ENCODE measurements at places on chromosomes 6 and 20. TPM values are rescaled to one million over a fixed set of nuclear protein-coding genes. Genes with fewer than 3 reads are reported as not detected.

DNA sequence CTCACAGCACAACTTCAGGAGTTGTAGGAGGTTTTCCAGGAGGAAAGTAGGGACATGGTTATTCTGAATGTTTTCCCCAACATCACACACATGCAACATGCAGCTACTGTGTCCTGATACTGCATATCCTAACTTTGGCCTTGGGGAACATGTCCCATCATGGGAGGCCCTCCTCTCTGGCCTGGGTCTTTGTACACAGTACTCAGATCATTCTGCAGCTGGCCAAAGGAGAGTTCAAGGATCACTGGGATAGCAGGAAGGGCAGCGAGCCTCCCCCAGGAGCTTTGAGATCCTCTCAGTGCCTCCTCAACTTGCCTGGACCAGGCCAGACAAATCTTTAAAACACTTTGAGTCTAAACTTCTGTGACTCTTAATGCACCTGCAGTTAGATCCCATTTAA lies 12.9 kb downstream of the CASS4 start:
- no peak for DNase-seq

- peak; percentile 25 for DNase-seq
Measured at GRCh38 chr6:143575440-143575839, 63.9 kb upstream of the FUCA2 start.

The PI3 gene
- total RNA-seq: not detected

The CDH4 gene
- 21.0 TPM for total RNA-seq

DNA sequence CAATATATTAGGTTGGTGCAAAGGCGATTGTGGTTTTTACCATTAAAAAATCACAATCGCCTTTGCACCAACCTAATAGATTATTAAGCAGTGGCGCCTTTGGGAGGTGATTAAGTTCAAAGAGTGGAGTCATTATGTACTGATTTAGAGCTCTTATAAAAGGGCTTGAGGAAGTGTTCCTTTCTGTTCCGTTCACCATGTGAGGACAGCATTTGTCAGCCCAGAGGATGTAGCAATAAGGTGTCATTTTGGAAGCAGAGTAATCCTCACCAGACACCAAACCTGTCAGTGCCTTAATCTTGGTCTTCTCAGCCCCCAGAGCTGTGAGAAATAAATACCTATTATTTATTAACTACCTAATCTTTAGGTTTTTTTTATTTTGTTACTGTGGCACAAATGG lies 542.1 kb upstream of the MAN1A1 start:
- DNase-seq: no peak

DNA sequence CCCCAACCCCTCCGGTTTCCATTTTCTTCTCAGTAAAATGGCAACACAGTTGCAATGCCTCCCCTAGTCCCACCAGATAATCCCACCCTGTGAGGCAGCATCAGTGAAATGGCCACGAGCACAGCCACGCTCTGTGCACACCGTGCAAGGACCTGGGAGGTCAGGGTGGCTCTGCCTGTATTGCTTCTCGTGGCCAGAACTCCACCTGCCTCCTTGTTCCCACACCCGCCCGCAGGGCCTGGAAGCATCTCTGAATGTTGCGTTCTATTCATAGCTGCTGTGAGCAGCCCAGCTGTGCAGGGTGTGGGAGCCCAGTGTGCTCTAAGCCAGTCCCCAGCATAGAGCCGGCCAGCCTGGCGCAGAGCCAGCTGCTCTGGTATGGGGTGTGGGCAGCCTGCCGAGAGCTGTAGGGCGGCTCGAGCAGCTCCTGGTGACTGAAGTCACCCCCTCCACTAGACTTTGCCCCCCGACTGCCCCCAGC lies 161.1 kb downstream of the DLL1 start:
- DNase-seq: no peak

The LY6G6D gene
- total RNA-seq: not detected

The KCNS1 gene
- total RNA-seq: 8.1 TPM

DNA sequence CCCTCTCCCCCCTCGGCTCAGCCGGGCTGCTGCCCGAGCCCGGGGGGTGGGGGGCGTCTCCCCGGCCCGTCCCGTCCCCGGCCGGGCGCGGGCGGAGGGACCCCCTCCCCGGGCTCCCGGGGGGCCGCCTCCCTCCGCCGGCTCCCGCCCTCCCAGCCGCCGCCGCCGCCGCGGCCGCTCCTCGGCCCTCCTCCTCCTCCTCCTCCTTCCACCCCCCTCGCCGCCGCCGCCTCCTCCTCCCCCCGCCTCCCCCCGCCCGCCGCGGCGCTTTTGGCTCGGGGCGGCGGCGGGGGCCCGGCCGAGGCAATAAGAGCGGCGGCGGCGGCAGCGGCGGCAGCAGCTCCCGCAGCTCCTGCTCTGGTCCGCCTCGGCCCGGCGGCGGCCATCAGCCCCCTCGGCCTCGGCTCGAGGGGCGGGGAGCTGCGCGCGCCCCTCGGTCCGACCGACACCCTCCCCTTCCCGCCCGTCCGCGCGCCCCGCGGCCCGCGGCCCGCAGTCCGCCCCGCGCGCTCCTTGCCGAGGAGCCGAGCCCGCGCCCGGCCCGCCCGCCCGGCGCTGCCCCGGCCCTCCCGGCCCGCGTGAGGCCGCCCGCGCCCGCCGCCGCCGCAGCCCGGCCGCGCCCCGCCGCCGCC lies 38.7 kb downstream of the GNAS start:
- DNase-seq: no peak

The LRFN2 gene
- total RNA-seq: not detected

- DNase-seq: no peak
Measured at GRCh38 chr20:57386762-57387161, 4.4 kb upstream of the RBM38 start.

DNA sequence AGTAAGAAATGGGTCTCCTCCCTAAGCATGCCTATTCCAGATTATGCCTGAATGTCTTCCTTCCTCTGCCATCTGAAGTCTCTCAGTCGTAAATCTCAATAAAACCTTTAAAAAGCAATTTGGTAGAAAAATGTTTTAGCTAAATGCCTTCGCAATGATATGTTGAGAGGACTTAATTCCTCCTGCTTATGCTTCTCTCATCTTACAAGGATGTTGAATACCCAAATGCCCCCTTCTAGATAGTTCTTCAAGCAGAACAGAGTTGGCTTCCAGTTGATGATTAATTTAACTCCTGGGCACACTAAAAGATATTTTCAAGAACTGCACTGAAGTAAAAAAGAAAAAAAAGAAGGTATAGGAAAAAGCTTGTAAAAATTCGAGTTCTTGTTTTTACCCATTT lies 275.0 kb upstream of the SPTLC3 start:
- peak; percentile 25 for DNase-seq

The ULBP3 gene
- 8.2 TPM for total RNA-seq

DNA sequence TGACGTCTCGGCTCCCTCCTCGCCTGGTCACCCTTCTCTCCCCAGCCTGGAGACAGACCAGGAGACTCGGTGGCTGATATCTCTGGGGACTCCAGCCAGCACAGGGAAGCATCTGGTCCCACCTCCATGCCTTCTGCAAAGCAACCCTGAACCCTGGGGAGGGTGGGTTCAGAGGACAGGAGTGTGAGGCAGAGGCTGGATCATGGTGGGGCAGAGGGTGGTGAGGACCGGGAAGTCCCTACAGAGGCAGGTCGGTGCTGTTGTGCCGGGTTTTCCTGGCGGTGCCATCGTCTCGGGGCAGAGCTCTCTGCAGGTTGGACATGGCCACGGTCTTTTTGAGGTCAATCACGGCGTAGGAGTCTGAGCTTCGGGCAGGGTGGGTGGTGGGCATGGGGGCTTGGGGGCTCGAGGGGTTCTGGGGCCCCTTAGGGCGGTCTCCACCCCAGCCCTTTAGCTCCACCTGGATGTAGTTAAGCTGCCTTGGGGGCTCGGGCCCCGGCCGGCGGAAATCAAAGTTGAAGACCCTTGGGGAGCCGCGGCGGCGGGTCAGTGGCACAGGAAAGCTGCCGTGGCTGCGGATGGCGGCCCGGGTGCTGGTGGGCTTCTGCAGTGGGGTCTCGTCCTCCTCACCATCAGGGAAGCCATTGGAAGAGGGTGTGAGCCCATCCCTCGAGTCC lies 9.2 kb downstream of the FRS3 start:
- DNase-seq: no peak

DNA sequence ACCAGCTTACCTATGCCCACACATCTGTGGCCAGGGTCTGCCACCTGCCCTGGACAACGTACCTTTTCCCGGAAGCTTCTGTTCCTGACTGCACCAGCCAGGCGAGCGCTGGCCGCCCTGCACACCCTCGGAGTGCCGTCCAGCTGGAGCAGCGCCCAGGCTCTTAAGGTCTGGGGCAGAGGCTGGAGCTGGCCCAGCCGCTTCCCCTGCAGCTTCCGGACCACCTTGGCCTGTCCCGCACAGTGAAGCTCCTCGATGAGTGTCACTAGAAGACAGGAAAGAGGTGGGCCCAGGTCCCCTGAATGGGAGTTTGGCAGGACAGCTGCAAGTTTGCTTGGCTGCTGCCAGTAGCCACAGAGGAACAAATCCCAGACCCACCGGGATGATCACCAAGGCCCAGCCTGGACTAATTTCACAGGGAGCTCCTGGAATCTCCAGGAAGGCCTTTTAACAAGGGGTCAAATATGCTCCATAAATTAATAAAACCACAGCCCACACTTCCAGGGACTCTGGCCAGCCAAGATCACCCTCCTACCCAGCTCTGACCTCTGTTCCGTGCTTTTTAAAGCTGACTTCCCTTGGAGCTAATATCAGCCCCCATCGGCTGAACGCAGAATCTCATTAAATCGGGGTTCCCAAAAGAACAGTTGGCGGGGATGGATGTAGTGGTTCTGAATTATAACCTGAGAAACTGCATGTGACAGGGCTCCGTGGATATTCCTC lies 82.3 kb downstream of the PTPN1 start:
- no peak for DNase-seq

GRCh38 chr20:60362531-60362930 lies 404.3 kb downstream of the CDH26 start:
- no peak for DNase-seq

GRCh38 chr20:13941031-13941430 lies 49.4 kb downstream of the SEL1L2 start:
- no peak for DNase-seq

- no peak for DNase-seq
Measured at GRCh38 chr6:140388192-140388802, 1013.8 kb upstream of the CITED2 start.

DNA sequence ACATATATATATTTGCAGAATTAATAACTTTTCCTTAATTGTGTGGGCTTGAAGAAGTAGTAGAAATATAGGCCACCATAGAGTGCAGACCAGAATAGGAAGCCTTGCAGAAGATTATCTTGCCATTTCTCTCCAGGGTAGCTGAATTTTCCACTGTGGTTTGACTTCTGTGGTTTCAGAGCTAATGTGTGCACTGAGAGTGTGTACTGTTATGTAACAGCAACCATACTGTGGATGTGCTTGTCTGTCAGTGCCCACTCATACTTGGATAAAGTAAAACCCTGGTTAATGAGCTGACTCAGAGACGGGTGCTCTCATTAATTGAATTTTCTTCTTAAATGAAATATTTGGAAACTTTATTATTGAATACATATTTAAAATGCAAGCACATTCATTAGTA lies 57.2 kb downstream of the CEP43 start:
- peak; percentile 12 for DNase-seq

The OTOR gene
- total RNA-seq: not detected

- DNase-seq: no peak
Measured at GRCh38 chr6:82216549-82216948, 31.0 kb downstream of the IBTK start.

- DNase-seq: no peak
Measured at GRCh38 chr6:44451803-44452695, 64.5 kb downstream of the CDC5L start.

All from epithelial cell of proximal tubule (primary cell).